HuH-7.5 (cell line): ENCODE measurements at places on chromosomes 16 and 17.

GRCh38 chr17:4710693-4711634, 532 bp downstream of the ARRB2 start:
- no peak for DNase-seq

GRCh38 chr17:18981642-18982424, 22.7 kb downstream of the FAM83G start:
- DNase-seq = peak; percentile 50

DNA sequence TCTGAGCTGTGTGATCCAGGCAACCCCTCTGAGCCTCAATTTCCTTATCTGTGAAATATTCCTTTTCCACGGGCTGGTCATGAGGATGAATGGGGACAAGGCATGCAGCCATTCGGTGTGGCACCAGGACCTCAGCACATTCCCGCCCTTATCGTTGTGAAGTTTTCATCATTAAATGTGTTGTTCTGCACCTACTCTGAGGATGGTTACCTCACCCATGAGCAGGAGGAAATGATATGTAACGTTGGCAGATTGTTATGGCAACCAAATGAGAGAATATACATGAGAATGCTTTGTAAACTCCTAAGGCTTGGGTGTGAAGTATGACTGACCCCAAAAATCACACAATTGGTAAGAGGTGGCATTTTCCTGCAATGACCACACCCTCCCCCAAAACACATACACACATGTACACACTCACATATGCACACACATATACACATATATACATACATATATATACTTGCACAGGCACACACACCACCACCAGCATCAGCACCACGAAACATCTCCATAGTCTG, 39.5 kb downstream of the SMARCE1 start:
- no peak for DNase-seq

- peak; percentile 68 for DNase-seq
Observed at GRCh38 chr16:1494129-1494640, 1.0 kb downstream of the TELO2 start.

GRCh38 chr17:20774472-20775135, 195.1 kb downstream of the CDRT15L2 start:
- no peak for DNase-seq

- no peak for DNase-seq
Observed at GRCh38 chr16:24652803-24653202, 76.6 kb upstream of the TNRC6A start.

DNA sequence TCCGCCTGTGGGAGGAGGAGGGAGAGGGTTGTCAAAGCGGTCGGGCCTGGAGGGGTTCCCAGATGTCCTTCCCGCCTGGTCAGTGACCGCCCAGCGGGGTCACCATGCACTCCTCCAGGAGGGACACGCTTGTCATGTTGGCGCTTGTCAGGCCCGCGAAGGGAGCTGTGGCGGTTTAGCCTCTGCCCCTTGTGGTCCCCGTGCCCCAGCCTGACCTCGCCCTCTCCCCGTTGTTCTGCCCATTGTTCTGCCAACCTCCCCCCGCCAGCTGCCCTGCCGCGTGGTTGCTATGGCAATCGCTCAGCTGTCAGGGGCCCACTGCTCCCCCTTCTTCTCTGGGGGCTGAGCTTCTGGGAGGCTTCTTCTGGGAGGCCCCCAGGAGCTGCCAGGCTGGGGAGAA, 146.4 kb upstream of the CIBAR2 start:
- no peak for DNase-seq

- DNase-seq = no peak
Observed at GRCh38 chr17:80829166-80829813, 162.4 kb upstream of the CHMP6 start.

DNA sequence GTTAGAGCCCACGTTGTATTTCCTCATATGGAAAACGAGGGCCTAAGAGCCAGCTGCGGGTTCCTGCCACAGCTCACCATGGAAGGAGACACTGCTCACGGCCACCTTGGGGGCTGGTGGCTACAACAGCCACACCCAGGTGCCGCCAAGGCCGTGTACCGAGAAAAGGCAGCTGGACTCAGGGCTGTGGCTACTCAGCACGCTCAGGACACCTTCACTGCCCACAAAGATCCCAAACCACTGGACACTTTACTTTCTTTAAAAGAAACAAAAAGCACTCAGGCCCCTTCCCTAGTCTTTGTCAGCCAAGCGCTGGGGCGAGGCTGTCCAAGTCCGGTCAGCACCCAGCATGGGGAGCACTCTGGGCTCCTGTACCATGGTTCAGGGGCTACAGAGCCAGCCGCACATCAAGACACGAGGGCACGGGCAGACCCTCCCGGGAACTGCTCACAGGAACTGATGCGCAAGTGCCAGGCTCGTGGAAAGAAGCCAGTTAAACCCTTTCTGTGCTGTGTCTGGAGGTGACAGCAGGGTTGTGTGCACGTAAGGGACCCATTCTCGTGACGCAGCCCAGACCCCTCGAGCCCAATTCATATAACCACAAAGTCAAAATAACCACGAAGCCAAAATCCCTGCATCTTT, 18.5 kb downstream of the SLC16A3 start:
- no peak for DNase-seq
